NCI-H345 (cell line): ENCODE measurements at places on chromosomes 5 and 9.

DNA sequence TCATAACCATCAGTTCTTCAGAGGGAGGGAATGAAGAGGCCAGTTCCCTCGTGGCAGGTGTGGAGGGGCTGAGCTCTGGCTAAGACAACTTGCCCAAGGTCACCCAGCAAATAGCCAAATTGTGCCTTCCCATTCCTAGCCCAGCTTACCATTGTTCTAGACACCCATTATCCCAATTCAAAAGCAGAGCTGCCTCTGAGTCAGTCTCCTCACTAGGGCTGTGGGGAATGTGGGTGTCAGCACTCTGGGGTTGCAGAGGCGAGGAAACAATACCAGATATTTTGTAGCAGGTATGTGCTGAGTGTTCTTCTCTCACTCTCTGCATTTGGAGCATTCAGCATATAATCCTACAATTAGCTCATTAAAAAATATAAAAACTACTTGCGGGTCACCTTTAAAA, 270.8 kb downstream of the PSAT1 start:
- no peak for DNase-seq

- DNase-seq = no peak
These were observed 16.8 kb upstream of the NSD1 start for GRCh38 chr5:177116631-177117373.

DNA sequence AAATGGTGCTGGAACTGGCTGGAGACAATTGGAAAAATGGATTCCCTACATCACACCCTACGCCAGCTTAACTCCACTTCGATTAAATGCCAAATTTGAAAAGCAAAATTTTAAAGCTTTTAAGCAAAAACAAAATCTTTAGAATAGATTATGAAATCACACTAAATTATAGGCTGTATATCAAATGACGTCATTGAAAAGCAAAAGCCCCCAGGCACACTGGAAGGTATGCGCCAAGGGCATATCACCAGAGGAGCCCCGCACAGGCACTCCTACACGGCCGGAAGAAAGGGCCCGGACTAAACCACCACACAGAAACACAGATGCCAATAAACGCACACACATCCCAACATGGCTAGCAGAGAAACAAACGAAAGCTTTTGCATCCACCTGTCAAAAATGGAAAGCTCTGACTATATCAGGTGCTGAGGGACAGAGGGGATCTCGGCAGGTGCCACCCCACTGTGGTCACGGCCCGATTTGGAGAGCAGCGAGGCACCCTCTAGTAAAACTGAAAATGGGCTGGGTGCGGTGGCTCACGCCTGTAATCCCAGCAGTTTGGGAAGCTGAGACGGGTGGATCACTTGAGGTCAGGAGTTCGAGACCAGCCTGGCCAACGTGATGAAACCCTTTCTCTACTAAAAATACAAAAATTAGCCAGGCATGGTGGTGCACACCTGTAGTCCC, 17.0 kb upstream of the MXD3 start:
- no peak for DNase-seq

DNA sequence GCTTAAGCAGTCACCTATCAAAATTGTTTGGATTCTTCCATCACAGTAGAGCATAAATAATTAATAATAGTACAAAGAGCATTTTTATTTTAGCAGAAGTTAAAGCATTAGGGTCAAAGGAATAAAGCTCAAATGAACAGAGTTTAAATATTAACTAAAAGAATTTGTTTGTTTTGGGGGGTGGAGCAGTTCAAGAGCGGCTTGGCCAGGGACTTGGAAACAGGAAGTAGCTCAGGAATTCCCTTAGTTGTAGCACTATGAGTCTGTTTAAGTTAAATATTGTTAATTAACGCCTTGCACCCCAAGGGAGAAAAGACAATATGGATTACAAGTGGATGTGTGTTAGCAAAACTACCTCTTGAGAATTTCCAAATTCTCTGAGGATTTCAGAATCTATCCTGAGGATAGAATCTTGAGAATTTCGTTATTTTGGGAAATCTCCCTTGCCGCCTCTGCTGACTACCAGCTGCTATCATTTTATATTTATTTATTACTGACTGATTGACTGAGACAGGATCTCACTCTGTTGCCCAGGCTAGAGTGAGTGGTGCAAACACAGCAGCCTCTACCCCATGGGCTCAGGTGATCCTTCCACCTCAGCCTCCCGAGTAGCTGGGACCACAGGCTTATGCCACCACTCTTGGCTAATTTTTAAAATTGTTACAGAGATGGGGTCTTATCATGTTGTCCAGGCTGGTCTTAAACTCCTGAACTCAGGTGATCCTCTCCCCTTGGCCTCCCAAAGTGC, 96.7 kb upstream of the CHD1 start:
- DNase-seq = no peak

DNA sequence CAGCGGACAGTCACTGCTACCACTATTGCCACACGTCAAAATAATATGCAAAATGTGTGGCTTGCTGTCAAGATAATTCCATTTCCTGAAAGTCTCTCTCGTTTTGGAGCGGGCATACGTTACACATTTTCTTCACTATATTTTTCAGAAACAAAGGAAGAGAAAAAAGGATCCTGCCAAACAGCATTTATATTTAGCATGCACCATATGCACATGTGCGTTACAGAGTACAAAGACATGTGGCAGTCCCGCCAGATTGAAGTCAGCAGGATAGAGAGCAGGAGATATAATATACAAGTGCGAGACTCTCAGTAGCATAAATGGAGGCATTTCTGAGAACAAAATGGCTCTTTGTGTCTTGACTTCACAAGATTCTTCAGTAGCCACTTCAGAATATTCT, 221.6 kb upstream of the KIF2A start:
- DNase-seq = no peak

GRCh38 chr5:39009280-39009679, 64.9 kb downstream of the RICTOR start:
- DNase-seq = no peak

DNA sequence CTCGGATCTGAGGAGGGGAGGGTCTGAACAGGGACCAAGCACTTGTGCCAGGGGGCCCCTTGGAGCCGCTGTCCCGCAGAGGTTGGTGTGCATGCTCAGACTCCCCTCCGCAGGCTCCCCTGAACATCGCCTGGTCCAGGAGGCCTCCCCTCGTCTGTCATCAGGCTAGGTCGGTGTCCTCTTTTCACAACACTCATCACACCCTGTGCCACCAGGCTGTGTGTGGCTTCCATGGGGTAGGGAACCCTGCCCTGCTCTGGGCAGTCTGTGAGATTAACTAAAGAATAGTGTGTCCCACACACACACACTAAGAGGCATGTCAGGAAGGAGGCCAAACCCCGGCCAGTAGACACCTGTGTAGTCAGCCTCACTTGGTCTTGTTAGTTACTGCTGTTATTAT, 119.3 kb downstream of the C5orf15 start:
- no peak for DNase-seq

DNA sequence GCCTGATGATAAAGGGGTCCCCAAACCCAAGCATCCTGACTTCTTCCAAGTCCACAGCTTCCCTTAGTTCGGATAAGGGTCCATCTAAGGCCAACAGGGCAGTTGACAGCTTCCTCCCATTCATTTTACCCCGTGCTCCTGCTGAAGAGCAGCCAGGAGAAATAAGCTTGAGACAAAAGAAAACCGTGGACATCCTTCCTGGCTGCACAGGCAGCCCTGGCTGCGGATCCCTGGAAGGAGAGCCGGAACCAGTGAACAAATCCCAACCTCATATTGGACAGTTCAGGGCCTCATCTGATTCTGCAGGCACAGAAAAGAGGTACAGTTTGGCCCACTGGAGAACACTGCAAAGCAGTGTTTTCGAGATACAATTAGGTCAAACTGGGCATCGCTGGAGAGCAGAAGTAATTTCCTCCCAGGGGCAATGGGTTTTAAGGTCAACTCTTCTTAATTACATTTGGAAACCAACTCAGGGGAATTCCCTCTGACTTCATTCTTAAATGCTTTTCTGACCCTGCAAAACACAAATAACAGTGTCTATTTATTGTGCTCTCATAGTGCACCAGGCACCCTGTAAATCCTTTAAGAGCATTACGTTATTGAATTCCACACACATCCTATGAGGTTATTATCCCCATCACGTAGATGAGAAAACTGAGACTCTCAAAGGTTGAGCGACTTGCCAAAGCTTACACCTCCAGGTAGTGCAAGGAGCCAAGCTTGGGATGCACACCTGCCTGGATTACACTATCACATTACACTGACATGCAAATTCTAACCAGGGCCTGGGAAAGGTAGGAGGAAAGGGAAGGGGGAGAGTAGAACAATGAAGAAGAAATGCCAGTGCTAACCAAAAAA, 21.2 kb downstream of the ADAM19 start:
- DNase-seq = no peak

DNA sequence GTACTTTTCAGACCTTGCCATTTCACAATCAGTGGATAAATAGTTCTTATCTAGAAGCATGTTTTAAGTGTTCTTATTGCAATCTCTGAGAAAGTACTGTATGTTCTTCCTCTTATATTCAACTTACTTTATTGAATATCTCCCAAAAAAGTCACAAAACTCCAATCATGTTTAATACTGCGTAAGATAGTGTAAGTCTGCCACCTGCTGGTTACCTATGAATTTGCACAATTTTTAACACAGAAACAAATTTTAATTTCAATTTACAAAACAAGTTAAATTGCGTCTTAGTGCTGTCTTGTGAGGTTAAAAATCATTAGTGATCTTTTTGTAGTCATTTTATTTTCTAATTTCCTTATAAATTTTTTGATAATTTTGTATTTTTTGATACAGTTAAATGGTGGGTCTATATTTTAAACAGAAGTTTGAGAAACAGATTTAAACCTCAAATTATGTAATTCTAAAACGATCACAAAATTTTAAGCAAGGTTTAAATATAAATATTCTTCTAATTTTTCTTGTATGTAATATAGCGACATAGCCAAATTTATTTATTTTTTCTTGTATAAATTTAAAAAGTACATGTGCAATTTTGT, 115.8 kb downstream of the EMB start:
- peak; percentile 3 for DNase-seq

DNA sequence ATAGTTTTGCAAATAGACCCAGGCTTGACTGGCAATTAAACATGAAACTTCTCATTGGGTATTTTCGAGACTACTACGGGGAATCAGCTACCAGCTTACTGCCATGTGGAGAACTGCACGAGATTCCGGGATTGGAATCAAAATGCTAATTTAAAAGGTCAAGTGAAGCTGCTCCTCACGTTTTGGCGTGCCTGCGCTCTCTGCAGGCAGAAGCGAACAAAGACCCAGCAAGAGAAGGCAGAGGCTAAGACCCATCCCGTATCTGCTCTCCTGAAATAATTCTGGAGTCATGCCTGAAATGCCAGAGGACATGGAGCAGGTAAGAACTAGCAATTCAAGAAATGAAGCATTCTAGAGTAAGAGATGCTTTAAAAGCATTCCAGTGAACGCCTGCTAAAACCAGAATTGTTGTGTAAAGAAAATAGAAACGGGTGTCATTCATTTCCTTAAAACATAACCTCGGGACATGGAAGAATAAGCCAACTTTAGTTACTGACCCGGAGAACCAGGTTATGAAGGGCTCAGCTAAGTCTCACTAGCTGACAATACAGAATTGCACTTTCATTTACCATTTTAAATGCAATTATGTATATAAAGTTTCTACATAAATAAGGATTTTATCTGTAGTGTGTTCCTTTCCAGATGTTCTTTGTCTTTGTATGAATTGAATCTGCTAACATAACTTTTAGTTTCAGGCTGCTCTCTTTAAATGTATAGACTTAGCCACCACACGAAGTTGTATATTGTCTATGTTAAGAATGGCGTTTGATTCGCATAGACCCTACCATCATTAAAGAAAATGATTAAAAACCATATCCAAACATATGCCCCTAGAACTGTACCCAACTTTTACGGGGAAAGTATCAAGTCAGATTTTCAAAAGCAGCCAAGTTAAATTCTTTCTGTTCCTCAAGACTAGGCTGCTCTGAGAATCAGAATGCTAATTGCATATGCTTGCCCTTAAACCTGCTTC, 2.0 kb upstream of the MAT2B start:
- no peak for DNase-seq

- no peak for DNase-seq
These were observed 19.4 kb downstream of the GARNL3 start for GRCh38 chr9:127283917-127284497.

DNA sequence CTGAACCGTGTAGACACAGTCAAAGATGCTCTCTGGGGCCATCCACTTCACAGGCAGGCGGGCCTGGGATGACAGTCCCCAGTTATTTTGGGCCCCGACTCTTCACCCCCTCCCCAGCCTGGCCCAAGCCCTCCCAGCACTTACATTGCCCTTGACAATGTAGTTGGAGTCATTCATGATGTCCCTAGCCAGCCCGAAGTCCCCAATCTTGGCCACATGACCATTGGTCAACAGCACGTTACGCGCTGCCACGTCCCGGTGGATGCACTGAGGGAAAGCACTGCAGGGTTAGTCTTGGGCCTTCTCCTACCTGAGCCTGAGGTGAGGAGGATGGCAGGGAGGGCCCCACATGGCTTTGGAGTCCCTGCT, 30.3 kb downstream of the CSF1R start:
- no peak for DNase-seq

DNA sequence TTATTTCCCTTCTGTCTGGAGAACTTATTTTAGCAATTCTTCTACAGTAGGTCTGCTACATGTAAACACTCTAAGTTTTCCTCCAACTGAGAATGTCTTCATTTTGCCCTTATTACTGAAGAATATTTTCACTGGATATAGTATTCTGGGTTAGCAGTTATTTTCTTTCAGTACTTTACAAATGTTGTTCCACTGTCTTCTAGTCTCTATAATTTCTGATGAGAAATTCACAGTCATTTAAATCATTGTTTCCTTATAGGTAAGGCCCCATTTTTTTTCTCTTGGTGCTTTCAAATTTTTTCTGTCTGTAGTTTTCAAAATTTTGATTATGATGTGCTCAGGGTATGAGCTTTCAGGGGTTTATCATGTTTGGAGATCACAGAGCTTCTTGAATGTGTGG, 30.8 kb downstream of the MGAT1 start:
- no peak for DNase-seq
